NCI-H187 treated with DMSO at 0.1 percent for 48 hours (cell line): ENCODE measurements at places on chromosomes 7 and 10.

GRCh38 chr7:44380831-44381493 lies 55.6 kb upstream of the CAMK2B start:
- DNase-seq = no peak

DNA sequence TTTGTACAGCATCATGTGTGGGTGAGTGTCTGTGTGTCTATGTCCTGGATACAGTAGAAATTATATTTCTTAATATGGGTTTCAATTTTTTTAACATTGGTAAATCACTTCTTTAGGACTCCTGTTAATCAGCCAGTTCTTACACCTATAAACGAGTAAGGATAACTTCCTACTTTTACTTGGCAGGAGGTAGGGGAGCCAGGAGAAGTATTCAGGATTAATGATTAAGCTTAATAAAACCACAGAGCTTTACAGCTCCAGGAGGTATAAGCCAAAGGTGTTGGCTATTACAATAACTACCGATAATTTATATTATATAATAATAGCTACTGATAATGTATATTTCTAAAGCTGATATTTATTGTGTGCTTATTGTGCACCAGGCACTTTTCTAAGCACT lies 1.7 kb upstream of the FAM3C start:
- DNase-seq = no peak

DNA sequence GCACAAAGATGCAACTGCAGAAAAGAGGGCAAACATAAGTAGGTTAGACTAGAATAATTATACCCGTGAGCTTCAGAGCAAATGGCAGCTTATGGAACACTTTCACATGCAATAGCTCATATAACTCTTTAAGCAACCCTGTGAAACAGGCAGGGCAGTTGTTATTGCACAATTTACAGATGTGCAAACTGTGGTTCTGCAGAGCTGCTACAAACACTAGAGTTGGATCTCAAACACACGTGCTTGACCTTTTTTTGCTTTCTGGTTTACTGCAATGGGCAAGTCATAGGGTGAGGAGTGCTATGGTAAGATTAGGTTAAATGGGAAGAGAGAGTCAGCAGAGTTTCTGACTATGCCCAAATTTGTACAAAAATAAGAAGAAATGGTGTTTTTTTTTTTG lies 610.8 kb downstream of the GATA3 start:
- DNase-seq = no peak

GRCh38 chr7:150719436-150719835 lies 3.0 kb downstream of the GIMAP1 start:
- DNase-seq = no peak

DNA sequence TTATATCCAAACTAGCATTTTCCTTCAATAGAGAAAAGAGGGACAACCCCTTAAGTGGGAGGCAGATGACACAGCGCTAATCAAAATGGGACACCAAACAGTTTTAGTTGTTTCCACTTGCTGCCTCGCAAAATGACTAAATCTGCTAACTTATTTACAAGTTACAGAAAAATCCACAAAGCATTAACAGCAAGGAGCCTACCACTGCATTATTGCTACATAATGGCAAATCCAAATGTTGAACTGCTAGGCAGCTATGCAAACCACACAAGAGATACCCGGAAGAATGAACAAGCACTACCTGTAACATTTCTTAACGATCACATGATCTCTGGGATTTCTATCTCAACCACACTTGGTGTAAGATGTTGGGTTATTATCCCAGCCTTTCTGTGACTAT lies 96.7 kb downstream of the SFMBT2 start:
- no peak for DNase-seq

DNA sequence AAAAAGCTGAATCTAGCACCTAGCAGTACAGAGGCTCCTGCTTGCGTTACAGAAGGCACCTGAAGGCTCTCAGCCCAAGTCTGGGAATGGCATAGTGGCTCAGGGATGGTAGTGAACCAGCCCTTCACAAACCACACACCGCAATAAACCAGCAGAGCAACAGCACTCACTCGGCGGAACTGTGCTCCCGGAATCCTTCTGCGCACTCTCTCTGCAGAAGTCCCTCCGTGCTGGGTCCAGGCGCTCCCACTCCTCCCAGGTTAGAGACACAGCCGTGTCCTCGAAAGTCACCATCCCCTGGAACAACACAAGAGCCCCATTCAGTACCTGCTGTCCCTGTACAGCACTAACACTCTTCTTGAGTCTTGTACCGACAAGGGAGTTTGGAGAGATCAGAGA lies 1.5 kb downstream of the ZNF394 start:
- DNase-seq = no peak

DNA sequence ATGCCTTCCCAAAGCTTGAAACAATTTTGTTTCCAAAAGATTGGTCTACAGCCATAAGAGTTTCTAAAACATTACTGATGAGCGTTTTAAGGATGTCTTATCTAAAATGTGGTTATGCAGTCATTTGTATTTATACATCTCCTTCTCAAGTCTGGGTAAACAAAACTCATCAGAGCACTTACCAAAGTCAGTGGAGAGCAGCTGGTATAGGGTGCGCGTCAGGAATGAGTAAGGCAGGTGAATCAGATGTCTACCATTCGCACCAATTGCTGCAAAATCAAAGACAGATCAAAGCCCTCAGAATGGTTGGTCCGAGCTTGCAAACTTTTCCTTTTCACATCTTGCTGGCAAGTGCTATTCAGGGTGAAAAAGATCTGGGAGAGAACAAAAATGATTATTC lies 65.6 kb upstream of the FAM171A1 start:
- DNase-seq = no peak

DNA sequence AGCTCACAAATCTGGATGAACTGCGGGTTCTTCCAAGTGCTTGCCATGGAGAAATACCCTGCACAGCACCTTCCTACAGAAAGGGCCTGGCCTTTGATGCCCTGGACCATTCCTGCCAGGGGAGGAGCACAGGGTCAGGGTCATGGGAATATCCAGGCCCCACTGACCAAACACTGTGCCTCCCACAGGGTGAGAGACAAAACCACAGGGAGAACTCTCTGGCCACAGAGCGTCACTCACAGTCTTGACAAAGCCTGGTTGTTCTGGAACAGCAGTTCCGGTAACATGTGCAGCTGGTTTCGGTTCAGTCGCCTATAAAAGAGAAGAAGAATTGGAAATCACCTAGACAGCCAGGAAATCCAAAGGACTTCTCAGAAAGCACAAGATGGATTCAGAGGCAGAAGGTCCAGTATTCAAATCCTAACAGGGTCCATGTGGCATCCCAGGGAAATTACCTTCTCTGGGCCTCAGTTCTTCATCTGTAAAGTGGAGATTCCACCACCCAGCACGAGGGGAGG lies 28.1 kb downstream of the SLIT1 start:
- DNase-seq = no peak

GRCh38 chr7:74400420-74401136 lies 53.1 kb upstream of the GTF2IRD1 start:
- DNase-seq = no peak

DNA sequence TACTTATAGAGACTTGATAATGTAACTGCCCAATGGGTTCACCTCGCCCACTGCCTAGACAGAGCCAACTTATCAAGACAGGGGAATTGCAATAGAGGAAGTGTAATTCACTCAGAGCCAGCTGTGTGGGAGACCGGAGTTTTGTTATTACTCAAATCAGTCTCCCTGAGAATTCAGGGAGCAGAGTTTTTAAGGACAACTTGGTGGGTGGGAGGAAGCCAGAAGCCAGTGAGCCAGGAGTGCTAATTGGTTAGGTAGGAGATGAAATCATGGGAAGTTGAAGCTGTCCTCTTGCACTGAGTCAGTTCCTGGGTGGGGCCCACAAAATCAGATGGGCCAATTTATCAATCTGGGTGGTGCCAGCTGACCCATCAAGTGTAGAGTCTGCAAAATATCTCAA lies 20.1 kb upstream of the C7orf33 start:
- no peak for DNase-seq

DNA sequence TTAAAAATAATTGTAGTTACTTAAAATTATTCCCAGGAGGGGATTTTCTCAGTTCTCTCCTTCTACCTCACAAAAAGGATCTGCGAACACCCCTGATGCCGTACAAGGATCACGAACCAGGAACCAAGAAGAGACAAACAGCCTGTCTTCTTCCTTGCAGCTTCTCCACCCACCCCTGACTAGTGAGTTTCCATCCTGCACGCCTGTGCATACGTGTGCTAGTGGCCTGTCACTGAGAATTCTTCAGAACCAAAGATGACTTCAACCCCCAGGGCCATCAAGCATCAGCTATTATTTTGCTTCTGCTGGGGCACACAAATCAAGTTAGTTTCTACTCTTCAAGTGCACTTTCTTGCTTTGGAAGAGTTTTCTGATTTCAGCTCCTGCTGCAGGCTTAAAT lies 175.5 kb upstream of the KLF6 start:
- no peak for DNase-seq

DNA sequence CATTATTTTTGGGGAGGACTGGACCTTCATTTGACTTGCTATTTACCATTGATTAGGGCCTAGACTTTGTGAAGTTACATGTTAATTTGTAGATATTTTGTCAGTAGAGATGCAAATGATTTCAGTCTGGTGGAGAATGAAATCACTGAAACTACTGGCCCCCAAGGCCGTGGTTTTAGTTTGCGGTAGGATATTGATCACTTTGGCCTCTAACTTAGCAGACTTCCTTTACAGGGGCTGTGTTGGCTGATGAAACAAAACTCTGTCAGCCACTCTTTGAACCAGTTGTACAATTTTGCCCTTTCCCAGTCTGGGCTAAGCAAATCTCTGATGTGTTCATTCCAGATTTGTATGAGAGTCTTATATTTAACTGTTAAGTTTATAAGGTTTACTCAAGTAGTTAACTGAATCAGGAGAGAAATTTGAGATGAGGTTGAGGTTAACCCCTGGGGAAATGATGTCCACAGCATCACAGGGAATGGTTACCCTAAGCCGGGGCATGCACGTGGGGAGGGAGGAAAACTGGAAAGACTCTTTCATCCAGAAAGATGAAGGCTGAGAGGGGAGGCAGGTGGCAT lies 105.7 kb upstream of the INSIG1 start:
- no peak for DNase-seq

DNA sequence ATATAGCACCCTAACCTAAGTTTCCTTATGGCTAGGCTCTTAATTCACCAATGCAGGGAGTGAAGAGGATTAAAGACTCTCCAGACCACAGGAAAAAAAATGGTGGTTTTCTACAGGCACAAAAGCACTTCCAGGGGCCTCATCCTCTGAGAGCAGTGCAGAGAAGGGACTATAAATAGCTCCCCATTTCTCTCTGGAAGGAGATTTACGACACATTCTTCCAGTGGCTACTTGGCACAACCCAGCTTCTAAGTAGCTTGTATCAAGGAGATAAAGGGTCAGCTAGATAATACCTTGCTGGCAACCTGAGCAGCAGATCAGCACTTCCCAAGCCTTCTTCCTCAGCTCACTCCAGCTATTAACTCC lies 73.5 kb downstream of the CRPPA start:
- DNase-seq = no peak

DNA sequence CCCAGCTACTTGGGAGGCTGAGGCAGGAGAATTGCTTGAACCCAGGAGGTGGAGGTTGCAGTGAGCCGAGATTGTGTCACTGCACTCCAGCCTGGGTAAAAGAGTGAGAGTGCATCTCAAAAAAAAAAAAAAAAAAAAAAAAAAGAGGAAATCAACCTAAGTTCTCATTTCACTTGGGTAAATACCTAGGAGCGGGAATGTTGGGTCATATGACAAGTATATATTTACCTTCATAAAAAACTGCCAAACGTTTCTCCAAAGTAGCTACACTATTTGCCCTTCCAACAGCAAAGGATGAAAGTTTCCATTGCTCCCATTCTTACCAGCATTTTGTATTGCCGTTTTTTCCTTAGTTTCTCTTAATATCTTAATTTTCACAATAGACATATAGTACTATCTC lies 9.8 kb downstream of the P4HA1 start:
- no peak for DNase-seq

GRCh38 chr10:14822879-14823755 lies 14.7 kb downstream of the CDNF start:
- no peak for DNase-seq

GRCh38 chr10:72164617-72165016 lies 51.2 kb upstream of the ANAPC16 start:
- DNase-seq = no peak

DNA sequence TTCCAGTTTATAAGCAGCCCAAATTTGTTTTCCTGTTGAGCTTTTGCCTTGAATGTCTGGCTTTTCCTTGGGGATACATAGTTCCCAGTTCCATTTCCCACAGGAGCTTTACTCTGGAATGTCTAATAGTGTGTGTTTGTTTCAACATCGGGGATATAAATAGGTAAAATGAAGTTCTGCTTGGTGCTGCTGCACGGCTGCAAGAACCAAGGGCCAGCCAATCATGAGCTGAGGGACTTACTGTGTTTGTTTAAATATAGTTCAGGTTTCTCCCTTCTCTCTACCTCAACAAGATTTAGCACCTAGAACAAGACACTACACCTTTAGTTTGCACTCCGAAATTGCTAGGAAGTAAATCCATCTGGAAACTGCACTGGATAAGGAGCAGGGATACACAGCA lies 43.9 kb downstream of the GRM8 start:
- DNase-seq = no peak

DNA sequence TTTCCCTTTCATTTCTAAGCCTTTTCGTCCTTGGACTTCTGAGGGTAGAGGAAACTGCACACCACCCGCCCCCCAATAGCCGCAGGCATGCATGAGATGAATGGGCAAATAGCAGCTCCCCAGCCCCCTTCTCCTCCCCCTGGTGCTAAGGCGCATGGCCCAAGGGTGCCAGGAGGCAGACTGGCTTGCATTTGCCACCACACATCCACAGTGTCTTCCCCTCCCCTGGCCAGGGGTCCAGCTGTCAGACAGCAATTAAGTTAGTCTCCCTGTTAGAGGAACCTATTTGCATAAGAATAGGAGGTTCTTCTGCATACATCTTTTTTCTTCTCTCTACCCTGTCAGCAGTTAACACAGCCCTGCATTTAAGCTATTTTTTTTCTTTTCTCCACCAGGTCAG lies 20.2 kb downstream of the TOMM7 start:
- DNase-seq = no peak

- DNase-seq = no peak
These were observed 209.1 kb downstream of the TRIL start for GRCh38 chr7:28748933-28749584.

GRCh38 chr7:47514818-47515217 lies 67.1 kb downstream of the TNS3 start:
- DNase-seq = no peak

- DNase-seq = no peak
These were observed 1255.7 kb upstream of the LRRTM3 start for GRCh38 chr10:65670087-65670486.

- DNase-seq = no peak
These were observed at the start of gene CDHR1 for GRCh38 chr10:84194424-84195043. Gene CDHR1 (plus strand): TSS chr10:84194537. CDS start chr10:84194761, 224 bp downstream.
